Stimulated activated CD8-positive, alpha-beta memory T cell treated with anti-CD3 and anti-CD28 coated beads, Interleukin-2, amount 100 ng/mL, for 1 hour (primary cell): ENCODE measurements at places on chromosomes 4 and X.

DNA sequence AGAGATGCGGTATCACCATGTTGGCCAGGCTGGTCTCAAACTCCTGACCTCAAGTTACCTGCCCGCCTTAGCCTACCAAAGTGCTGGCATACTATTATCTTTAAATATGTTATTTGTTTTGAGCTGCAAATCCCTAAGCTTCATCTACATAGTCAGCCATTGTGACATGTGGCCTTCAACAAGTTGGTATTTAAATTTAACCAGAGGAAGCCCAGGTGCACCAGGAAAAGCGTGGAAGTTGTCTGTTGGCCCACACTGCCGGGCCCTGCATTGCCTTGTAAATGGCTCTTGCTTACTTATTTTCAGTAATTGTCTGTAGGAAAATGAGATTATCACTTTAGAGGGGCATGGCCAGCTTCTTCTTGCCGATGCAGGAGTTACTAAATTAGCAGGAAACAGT, 6.0 kb downstream of the WWC2 start:
- DNase-seq, result no peak

GRCh38 chr4:168751263-168752225, 254.7 kb downstream of the PALLD start:
- no peak for DNase-seq

- no peak for DNase-seq
Observed at GRCh38 chr4:185914583-185915199, 102.7 kb upstream of the SORBS2 start.

DNA sequence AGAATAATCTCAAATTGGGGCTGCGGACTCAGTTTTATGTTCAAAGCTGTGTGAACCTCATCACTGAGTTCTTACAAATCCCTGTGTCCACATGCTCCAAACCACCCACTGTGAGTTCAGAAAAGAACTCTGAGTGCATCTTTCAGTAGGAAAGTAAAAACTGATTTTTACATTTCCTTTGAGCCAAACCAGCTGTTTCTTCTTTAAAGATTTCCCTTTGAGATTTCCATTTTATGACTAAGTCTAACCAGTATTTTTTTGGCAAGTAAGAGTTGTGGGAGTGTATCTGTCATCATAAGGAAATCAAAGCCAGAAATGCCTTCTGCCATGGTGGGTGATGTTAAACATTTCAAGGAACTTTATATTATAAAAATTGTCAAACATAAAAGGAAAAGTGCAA, 100.0 kb downstream of the TET2 start:
- DNase-seq, result no peak

- peak; percentile 10 for DNase-seq
Observed at GRCh38 chr4:79917246-79917645, 155.8 kb downstream of the ANTXR2 start.

GRCh38 chrX:97490656-97491055, 606.9 kb downstream of the RPA4 start:
- no peak for DNase-seq

DNA sequence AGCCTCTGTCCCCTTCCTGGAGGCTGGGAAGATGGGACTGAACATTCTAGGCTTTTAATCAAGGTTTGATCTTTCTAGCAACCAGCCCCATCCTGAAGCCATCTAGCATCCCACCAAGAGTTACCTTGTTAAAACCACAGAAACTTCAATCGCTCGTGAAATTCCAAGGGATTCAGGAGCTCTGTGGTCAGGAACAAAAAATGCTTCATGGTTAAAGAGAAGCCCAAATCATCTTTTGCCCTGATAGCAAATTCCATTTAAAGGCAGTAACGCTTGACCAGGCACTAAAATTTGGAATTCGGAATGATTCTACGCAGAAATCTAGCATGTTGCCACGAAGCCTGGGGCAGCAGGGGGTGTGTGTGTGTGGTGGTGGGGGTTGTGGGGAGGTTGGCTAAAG, 47.8 kb downstream of the CASP6 start:
- no peak for DNase-seq

DNA sequence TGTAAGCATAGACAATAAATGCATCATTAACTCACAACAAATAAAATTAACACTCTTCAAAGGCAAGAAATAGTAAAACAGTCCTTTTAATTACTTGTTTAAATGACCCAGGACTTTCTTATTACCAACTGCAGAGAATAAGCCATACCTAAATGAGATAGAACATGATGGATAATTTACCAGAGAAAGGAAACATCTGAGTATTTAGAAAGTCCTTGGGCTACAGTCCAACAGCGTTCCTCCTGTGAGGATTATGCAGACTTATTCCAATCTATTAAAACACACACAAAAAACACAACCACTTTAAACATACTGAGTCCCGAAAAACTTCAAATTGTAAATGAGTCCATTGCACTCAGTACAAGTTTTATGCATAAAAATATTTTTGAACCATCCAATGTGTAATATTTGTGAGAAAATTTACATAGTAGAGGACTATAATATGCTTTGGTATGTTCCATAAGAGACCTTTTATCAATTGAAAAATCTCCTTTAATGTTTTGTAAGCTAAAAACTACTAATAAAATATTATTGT, 129.2 kb downstream of the NR3C2 start:
- DNase-seq, result no peak

GRCh38 chrX:41470706-41471105, 23.6 kb downstream of the NYX start:
- DNase-seq, result no peak

DNA sequence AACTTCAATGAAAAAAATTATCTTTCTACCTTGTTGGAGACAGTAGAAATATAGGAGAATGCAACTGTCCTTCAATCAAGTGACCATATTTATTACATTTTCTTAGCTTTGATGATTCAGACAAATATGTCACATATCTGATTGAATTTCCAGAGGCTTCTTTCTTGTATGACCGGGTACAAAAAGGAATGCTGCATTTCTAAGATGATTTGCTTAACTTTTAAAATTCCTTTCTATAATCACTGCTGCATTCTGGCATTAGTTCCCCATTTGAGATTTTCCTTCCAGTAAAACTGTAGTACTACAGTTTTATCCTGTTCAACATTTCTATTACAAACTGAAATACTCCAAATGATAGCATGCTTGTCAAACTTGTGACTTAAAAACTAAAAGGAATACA, 5.2 kb downstream of the MFSD8 start:
- no peak for DNase-seq

GRCh38 chr4:183554878-183555585, 50.2 kb downstream of the ING2 start:
- no peak for DNase-seq

GRCh38 chrX:109855501-109855900, 122.4 kb upstream of the ACSL4 start:
- no peak for DNase-seq

DNA sequence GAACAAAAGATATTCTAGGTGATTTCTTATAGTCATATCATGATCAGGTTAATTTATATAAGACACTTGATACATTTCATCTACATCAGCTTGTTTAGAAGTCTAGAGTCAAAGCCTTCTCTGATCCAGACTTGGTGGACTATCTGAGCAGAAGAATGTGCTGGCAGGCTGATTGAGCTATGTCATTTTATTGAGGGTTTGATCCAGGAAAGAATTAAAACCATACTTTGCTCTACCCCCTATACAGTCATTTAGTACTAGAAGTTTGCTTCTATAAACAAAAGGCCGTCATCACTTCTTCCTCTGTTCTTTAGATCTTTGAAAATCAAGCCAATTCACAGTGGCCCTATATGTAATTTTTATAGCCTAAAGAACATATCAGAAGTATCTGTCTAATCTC, 173.1 kb upstream of the PITX2 start:
- DNase-seq, result no peak

DNA sequence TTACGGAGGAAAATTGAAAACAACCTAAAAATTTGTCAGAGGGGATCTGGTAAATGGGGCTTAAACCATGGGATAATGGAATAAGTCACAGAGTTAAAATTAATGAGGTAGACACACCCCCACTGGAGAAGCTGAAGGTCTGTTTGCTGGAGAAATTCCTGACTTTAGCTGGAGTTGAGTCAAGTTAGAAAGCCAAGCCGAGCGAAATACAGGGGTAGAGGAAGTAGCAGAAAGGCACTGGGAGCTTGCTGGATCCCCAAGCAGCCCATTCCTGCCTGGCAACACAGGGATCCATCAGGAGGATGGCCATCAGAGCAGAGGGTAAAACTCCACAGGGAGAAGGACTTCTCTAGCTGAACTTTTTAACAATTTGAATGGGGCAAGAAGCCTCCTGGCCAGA, 163.8 kb downstream of the ATRX start:
- no peak for DNase-seq

- DNase-seq, result no peak
Observed at GRCh38 chr4:153218961-153219360, 14.7 kb downstream of the TRIM2 start.

DNA sequence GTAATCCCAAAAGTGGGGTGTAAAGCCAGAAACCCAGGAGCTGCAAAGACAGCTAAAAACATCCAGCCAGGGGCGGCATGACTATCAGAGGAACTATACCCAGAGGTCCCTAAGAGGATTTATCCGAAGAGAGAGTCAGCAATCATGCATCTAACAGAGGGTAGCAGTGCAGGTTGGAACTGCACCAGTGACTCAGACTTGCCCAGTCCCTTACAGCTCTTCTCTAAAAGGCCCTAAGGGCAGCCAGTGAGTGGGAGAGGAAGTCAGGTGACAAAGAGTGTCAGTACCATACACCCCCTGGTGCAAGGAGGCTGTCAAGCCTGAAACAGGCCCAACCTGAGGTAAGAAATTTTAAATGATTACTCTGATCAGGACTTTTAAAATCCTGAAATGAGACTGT, 88.1 kb downstream of the CAMK2D start:
- DNase-seq, result no peak

- no peak for DNase-seq
Observed at GRCh38 chr4:65546882-65547416, 123.3 kb downstream of the EPHA5 start.

- DNase-seq, result no peak
Observed at GRCh38 chrX:51851507-51852085, 41.8 kb upstream of the MAGED1 start.

- no peak for DNase-seq
Observed at GRCh38 chr4:145929415-145930178, 9.0 kb downstream of the ZNF827 start.

GRCh38 chrX:8861908-8862307, 60.7 kb upstream of the FAM9A start:
- no peak for DNase-seq

DNA sequence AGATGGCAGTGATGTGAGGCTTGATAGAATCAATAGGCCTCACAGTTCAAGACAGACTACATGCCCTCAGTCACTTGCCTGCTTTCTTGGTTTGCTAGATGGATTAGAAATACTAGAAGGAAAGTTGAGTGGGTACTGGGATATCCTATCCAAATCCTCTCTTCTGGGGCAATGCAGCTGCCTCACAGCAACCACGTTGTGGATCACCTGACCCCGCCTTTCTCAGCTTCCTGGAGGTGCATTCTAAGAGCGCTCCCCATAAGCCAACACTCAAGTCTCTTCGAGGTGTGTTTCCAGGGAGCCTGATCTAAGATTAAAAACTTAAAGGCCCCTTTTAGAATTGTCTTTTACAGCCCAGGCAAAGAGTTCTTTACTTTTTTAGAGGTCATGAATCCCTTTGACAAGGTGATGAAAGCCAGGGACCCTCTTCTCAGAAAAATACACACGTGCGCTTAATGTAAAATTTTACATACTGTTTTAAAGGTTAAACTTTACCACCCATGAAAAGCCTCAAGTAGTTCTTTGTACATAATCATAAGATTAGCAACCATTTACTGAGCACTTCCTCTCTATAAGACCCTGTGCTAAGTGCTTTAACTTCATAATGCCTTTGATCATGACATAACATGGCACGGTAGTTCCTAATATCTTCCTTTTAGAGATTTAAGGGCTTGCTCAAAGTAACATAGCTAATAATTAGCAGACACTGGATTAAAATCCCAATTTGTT, 840 bp upstream of the RPL34 start:
- DNase-seq, result no peak

- no peak for DNase-seq
Observed at GRCh38 chr4:152374606-152375285, 161.1 kb downstream of the FBXW7 start.

DNA sequence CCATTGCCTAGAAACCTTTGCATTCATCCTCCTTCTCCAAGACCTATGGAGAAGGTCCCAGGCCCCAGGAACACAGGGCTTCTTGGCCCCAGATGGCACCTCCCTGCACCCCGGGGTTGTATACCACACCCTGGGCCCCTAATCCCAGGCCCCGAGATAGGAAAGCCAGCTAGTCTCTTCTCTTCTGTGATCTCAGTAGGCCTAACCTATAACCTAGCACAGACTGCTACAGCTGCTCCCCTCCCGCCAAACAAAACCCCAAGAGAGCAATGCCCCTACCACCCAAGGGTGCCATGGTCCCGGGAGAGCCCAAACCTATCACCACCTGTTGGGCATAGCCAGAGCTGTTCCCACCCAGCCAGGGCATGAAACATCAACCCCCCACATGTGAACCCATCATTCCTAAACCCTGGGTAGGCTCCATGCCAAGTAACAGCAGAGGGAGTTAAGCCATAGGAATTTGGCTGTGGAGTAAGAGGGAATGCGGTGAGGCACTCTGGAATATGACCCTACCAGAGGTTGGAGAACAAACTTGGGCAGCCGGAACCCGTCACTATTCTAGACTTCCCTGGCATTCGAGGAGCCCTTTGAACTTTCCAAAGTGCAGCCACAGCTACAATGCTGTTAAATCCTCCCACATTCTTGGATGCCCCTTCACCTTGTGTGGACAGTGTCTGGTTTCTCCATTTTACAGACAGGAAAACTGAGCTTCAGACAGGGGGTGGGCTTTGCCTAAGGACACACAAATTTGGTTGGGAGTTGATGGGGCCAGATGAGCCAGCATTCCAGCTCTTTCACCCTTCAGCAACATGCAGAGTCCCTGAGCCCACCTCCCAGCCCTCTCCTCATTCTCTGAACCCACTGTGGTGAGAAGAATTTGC, 10.9 kb upstream of the SASH3 start:
- DNase-seq, result no peak

DNA sequence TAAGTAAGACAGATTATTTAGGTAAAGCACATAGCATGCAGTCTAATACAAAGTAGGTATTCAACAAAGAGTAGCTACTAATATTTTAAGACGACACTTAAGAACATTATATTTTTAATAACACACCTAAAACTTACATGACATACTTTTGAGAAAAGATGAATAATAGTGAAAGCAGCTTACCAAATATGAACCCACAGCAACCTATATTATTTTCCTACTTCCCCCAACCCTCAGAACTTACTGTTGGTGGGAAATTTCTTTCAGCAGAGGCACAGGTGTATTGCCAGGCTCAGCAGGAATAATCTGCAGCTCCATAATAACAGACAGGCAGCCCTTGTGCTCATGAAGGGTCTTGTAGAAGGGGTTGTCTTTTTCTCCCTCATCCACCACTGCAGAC, 498.9 kb downstream of the GLUD2 start:
- no peak for DNase-seq

DNA sequence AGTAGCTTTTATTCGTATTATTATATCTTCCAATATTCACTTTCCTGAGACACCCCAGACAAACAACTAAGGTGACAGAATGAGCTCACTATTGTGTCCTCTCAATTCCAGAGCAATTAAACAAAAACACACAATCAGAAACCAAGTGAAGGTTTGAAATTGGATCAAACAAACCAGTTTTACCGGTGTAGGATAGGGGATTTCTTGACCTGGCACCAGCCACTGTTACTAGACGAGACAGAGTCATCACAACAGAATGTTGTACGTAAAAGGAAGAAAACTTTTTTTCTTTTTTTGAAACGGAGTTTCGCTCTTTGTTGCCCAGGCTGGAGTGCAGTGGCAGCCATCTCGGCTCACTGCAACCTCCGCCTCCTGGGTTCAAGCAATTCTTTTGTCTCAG, 43.7 kb downstream of the LDOC1 start:
- no peak for DNase-seq

GRCh38 chr4:170853422-170854021, 763.8 kb upstream of the AADAT start:
- DNase-seq, result no peak
